ENCODE measurements at places on chromosomes 4 and X.
A peak's percentile ranks its signal among the peaks of the same experiment; 100 is the strongest.

DNA sequence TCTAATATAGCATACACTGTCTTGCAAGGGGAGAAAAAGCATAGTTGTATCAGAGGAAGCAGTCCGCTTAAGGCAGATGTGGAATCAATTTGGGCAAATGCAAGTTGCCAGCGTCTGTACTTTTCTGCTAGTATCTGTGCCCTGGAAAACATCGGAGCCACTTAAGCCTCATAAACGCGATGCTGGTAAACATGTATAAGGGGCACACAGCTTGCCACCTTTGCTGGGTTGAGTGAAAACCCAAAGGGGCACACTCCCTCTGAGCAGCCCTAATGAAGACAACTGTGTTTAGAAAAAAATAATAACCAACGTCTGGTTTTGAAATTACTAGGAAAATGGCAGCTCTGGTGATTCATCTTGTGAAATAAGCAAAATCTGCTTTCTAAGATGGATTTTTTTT is 24.3 kb downstream of the SMIM20 start:
- no peak for DNase-seq

DNA sequence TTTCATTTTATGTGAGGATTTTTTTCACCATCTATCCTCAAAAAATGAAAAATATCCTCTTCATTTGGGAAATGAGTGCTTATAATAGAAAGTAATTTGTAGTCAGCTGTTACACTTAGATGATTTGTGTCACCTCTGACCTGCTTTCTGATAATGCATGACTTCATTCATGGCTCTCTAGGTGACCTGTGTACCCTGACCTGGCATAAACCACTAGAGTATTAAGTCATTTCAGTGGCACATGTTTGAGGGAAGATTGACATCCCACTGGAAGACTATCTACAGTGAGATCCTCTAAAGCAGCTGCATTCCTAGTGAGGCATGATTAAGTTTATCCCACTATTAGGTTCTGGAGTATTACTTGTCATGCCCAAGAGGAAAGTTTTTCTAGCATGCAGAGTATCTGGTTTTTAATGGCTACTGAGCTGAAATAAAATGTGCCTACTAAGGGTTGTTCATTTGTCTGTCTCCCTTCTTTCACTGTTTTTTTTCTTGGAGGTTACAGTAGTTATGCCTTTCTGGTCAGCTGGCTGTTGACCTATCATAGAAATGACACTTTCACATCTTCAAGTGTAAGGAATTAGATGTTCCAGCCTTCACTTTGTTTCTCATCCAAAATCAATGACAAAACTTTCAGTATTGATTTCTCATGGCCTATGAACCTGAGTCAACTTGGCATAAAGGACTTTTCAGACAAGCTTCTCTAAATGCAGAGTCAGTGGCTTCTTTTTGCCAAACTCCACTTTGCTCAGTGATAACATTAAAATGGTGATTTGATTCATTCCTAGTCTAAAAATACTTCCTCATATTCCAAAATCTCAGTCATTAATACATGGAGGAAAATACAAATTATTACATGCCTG is 33.1 kb downstream of the TET2 start:
- DNase-seq: peak; percentile 30

DNA sequence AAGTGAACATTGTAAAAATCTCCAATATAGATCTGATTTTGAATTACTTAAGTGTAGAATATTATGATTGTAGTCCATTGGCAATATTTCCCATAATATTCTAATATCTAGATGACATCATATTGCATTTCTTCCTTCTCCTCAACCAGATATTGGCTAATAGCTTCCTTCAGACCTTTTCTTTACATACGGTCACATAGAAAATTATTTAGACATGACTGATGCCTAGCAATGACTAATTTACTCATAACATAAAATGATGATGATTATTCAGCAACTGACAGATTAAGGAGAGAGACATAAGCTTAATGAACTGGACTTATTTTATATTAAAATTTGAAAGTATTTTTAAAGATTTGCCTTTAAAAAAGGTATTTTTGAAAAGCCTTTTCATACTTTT is 1287.6 kb downstream of the STIM2 start:
- no peak for DNase-seq

DNA sequence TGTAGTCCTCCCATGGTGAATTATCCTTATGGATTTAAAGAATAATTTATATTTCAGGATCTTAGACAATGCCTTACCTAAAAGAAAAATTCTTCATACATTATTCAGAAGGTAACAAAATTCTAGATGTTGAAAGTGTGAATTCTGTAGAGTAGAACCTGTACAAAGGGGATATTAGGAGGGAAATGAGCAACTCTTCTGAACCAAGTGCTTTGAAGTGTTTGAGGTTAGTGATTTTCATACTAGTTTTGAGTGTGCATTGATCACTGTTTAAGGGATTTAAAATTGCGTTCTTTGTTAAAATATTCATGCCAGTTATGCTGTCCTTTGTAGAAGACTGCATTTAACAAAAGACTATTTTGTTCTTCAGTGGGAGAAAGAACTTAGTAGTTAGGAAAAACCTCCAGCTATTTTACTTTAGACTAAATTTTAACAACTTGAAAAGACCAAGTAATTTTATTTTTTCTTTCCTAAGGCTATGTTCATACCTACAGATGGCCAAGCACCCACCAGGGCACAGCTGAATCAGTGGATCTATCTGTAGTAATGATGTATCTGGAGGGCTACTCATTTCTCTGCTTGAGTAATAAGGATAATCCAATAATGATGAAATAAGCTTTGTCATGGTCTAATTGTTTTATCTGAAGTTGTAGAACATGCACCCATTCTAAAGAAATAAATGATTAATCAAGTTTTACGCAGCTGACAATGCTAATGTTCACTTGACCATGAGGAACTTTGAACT is 134.3 kb upstream of the RPS6KA6 start:
- DNase-seq: no peak

DNA sequence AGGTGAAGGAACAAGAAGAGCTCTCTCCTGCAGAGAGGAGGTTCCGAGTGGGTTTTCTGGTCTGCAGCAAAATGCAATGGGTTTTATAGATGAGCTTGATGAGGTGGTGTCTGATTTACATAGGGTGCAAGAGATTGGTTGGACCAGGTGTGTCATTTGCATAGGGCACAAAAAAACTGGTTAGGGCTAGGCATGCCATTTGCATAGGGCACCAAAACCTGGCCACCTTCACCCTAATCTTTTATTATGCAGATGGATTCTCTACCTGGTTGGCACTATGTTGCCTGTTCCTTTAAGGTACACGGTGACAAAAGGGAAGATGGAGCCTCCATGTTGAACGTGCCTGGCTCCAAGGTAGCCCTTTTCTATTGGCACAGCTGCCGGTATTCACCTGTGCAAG is 94.5 kb upstream of the PRKX start:
- DNase-seq: no peak
